ENCODE measurements at places on chromosomes 7 and 10.

- H3K36me3 ChIP-seq = no peaks in the 10 kb centered on the region
- no peak for DNase-seq
- H3K27ac ChIP-seq = no peak overlapping the region
- H3K27me3 ChIP-seq = no peaks in the 10 kb centered on the region
- H3K4me1 ChIP-seq = no peaks in the 10 kb centered on the region
Observed at GRCh38 chr10:12369982-12370381, 20.6 kb downstream of the CAMK1D start.

DNA sequence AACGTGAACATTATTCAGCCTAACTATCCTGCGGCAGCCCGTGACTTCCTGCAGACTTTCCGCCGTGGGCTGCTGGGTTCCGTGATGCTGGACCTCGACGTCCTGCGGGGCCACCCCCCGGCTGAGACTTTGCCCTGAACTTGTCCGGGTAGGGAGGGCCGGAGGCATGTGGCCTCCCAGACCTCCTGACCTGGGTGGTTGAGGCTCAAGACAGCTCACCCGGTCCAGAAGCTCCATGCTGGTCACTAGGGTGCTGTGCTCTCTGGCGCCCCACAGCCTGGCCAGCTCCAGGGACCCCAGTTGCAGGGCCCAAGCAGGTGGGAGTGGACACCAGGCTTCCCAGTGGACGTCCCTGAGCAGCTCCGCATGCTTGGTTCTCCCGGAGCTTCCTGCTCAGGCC, 4.4 kb downstream of the SPRN start:
- peaks cover 8% of the 10 kb centered on the region for H3K27me3 ChIP-seq
- no peak overlapping the region for H3K27ac ChIP-seq
- no peak for DNase-seq

DNA sequence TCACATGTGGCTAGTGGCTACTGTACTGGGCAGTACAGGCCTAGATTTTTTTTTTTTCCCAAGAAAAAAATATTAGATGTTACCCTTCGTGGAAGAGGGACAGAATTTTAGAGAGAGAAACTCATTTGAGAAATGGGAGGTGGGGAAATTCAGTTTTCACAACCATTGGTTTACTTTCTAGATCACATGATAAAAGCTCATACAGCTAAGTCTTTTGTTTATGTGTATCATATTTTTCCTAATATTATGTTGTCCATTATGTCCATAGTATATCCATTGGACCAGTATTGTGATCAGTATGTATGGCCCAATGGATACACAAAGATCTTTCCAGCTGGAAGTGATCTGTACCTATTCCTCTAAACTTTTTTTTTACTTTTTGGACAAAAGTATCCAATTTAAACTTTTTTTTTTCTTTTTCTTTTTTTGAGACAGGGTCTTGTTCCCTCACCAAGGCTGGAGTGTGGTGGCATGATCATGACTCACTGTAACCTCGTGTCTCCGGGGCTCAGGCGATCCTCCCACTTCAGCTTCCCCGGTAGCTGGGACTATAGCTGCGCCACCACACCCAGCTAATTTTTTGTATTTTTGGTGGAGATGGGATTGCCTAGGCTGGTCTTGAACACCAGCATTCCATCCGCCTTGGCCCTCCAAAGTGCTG, 4.1 kb downstream of the CALU start:
- DNase-seq = no peak
- H3K4me3 ChIP-seq = no peak overlapping the region
- H3K27ac ChIP-seq = no peak overlapping the region
- H3K4me1 ChIP-seq = peaks cover 32% of the 10 kb centered on the region
- no peaks in the 10 kb centered on the region for H3K27me3 ChIP-seq
- H3K36me3 ChIP-seq = peaks cover 2% of the 10 kb centered on the region

DNA sequence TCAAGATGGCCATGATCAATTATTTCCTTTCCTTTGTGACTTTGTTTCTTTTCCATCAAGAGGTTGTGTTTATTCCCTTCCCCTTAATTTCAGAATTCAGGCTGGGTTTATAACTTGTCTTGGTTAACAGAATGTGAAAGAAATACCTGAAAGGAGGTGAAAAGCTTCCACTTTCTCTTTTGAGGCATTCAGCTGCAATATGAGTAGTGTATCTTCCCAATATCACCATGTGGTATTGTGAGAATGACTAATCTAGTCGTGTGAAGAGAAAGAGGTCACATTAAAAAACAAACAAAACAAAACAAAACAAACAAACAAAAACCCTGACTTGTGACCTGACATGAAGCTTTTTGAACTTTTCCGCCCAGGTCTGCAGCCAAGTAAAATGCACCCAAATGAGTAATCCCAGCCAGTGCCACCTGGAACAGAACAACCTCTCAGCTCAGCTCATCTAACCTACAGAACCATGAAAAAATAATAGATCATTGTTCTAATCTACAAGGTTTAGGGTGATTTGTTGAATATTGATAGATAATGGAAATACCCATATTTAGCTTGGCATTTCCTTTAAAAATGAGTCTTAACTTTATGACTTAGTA, 70.8 kb upstream of the TEX47 start:
- H3K4me1 ChIP-seq = no peaks in the 10 kb centered on the region
- no peak for DNase-seq
- no peak overlapping the region for H3K4me3 ChIP-seq
- H3K27ac ChIP-seq = no peak overlapping the region
- no peaks in the 10 kb centered on the region for H3K36me3 ChIP-seq
- no peaks in the 10 kb centered on the region for H3K27me3 ChIP-seq

GRCh38 chr7:128705891-128706333, 33.2 kb upstream of the CALU start:
- H3K36me3 ChIP-seq = no peaks in the 10 kb centered on the region
- no peak for DNase-seq

- DNase-seq = no peak
- peaks cover 4% of the 10 kb centered on the region for H3K36me3 ChIP-seq
- H3K4me1 ChIP-seq = peaks cover 32% of the 10 kb centered on the region
- H3K27ac ChIP-seq = peak overlapping the region; percentile 18
- H3K4me3 ChIP-seq = peak overlapping the region; percentile 94
Observed at GRCh38 chr7:150406567-150407421, 27.7 kb downstream of the ZNF775 start.

GRCh38 chr7:130353196-130353595, 8.6 kb downstream of the CPA5 start:
- H3K4me1 ChIP-seq = peaks cover 29% of the 10 kb centered on the region
- peaks cover 2% of the 10 kb centered on the region for H3K27me3 ChIP-seq
- DNase-seq = no peak
- H3K27ac ChIP-seq = no peak overlapping the region

DNA sequence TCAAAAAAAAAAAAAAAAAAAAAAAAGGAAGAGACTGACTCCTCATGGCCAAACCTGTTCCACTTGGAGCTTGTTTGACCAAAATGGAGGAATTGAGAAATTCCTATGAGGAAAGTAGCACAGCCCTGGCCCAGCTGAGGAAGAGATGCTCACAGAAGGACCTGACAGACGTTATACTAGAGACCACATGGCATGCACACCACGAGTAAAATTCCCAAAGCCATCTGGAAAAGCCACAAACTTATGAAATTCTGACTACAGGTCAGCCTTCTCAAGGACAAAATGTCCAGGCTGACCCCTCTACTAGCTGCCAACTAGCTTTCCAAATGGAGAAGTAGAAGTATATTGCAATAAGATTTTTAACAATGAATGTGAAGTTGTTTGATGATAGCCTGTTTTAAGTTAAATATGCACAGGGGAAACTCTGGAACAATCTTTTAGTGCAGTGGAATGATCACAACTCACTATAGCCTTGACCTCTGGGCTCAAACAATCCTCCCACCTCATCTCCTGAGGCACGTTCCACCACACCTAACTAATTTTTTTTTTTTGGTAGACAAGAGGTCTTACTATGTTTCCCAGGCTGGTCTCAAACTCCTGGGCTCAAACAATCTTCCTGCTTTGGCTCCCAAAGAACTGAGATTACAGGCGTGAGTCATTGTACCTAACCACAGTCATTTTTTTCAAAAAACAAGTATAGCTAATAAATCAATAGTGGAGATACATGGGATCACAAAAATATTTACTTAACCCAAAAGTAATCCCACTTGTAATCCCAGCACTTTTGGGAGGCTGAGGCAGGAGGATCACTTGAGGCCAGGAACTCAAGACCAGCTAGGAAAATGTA, 75.7 kb downstream of the AKR1D1 start:
- no peak overlapping the region for H3K4me3 ChIP-seq
- H3K4me1 ChIP-seq = no peaks in the 10 kb centered on the region
- no peak overlapping the region for H3K27ac ChIP-seq
- no peak for DNase-seq
- H3K36me3 ChIP-seq = peaks cover 1% of the 10 kb centered on the region
